Mesendoderm (in vitro differentiated cells): ENCODE measurements at places on chromosomes 13 and 19.

DNA sequence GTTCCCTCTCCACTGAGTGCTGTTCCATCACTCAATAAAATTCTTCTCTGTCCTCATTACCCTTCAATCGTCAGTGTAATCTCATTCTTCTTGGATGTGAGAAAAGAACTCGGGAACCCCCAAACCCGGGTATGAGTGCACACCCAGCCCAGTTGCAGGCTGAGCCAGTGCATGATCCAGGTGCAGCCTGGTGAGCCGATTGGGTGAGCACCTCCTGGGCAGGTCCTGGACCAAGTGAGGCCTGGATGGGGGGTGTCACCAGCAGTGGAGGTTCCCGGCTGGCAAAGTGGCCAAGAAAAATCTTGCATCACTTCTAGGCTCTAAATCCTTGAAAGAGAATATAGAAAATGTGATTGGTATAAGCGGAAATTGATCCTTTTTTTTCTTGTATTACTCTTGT lies 878.8 kb upstream of the KLHL1 start:
- no peak for DNase-seq

GRCh38 chr19:12784871-12785430 lies 6.3 kb upstream of the JUNB start:
- DNase-seq = no peak

GRCh38 chr13:40812102-40812501 lies 22.7 kb downstream of the SLC25A15 start:
- DNase-seq = no peak

DNA sequence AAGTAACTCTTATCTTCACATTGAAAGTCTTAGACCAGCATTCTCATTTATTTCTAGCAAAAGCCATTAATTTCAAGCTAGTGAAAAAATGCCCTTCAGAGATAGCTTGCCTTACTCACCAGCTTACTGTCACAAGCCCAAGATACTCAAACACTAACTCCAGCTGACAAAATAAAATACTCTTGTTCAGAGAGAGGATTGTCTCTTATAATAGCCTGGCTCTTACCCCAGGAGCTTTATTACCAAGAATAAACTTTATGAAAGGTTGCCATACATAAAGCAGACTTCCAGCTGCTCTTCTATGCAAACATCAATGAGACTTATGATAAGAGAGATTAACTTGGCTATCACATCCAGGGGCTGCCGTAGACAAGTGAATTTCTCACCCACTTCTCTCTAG lies 53.6 kb downstream of the XPO4 start:
- peak; percentile 82 for DNase-seq

DNA sequence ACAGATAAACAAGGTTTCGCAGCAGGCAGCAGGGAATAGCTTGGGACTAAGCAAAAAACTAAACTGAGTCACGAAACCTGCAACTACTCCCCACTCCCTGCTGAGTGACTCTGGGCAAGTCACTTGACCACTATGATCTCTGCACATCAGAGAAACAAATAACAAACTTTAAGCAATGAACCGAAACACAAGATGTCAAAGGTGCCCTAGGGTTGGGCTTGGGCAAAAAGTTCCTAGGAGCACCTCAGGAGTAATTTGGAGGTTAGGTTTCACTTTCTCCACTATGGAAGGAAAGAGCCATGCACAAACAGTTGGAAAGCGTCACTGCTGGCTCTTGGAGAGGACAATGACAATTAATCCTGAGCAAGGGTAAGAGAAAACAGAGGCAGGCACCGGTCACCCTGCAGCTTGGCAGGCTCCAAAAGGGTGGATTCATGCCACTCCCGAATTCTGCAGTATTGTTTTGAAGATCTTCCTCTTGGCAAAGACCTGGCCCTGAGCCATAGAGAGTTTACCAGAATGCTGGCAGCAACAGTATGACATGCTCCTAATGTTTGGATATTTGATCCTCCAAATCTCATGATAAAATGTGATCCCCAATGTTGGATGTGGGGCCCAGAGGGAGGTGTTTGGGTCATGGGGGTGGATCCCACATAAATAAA lies 60.3 kb downstream of the CRYL1 start:
- DNase-seq = no peak

DNA sequence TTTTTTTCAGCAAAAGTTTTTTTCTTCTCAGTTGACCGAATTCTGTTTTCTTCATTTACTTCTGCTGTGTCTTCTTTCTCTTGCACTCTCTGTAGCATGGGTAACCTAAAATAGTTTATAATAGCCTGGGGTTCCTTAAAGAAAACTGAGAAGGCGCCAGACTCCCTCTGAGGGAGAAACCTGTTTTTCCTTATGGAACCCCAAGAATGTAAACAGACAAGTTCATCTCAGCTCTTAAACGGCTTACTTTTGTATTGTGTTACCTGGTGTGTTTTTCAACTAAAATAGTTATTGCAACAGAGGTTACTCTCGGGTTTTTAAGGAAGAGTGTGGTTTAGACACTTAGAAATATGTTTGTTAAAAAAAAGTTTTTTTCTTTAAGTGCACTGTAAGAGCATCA lies 23.8 kb upstream of the TM9SF2 start:
- no peak for DNase-seq

- no peak for DNase-seq
Observed at GRCh38 chr13:28867564-28867963, 47.4 kb downstream of the MTUS2 start.

- no peak for DNase-seq
Observed at GRCh38 chr19:10835089-10835753, 791 bp downstream of the TMED1 start.

- DNase-seq = no peak
Observed at GRCh38 chr19:6030214-6030507, 52.2 kb upstream of the RANBP3 start.

DNA sequence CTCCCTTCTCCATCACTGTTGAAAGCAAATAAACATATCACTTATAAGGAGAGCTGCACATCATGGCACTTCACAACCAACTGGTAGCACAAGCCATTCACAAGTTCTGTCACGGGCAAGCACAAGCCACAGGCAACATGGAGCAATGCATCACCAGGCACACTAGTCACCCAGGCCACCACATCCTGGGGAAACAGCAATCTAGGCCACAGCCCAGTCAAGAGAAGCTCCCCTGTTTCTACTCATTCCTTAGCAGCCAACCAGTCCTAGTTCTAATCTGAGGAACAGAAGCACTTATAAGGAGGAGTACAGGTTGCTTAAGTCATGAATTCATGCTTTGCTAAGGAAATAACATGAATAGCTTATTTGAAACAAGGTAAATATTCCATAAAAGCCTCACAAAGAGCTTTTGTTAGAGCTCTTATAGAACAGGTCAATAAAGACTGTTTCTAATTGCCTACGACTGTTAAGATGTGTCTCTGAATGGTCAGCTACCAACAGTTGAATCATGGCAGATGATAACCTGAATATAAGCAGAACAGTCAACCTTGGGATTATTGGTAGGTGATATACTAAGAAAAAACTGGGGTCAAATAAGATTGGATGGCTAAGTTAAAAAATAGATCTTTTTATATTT lies 169.0 kb downstream of the TBC1D4 start:
- no peak for DNase-seq

DNA sequence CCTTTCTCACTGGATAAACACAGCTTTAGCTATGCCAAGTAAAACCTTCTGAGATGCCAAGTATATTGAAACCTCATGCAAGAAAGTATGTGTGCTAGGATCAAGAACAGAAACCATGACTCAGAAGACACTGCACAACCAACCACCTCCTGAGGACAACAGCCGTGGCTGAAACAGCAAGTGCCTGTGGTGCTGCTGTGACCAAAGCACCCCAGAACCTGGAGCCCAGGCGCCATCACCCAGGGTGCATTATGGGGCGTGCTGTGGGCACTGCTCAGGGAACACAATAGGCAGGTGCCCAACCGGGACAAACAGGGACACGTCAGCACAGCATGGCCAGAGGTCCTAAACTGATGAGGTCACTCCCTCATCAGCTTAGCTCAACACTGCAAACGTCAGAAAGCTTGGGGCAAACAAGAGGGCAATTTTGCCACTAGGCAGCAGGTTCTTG lies 101.3 kb upstream of the SLC15A1 start:
- no peak for DNase-seq

- peak; percentile 16 for DNase-seq
Observed at GRCh38 chr13:52385870-52386269, 20.1 kb downstream of the THSD1 start.

DNA sequence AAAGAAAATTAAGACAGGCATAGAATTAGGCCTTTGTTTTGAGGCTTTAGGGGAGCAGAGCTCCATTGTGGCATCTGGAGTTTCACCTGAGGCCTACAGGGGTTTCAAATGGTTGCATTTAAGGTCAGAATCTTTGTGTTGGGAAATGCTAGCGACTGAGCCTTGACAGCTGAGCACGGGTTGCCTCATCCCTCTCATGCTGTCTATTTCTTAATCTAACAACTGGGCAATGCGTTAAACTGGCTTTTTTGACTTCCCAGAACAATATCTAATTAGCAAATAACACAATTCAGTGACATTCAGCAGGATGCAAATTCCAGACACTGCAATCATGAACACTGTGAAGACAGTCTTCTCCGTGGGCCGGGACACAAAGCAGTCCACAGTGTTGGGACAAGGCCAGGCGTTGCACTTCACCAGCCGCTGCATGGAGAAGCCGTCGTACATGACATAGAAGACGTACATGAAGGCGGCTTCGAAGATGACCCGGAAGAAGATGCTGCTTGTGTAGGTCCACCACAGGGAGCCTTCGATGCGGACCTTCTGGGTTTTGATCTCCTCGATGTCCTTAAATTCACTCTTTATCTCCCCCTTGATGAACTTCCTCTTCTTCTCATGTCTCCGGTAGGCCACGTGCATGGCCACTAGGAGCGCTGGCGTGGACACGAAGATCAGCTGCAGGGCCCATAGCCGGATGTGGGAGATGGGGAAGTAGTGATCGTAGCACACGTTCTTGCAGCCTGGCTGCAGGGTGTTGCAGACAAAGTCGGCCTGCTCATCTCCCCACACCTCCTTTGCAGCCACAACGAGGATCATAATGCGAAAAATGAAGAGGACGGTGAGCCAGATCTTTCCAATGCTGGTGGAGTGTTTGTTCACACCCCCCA lies 3.8 kb downstream of the GJB2 start:
- DNase-seq = peak; percentile 67

GRCh38 chr13:113273851-113274590 lies 23.0 kb upstream of the LAMP1 start:
- no peak for DNase-seq

DNA sequence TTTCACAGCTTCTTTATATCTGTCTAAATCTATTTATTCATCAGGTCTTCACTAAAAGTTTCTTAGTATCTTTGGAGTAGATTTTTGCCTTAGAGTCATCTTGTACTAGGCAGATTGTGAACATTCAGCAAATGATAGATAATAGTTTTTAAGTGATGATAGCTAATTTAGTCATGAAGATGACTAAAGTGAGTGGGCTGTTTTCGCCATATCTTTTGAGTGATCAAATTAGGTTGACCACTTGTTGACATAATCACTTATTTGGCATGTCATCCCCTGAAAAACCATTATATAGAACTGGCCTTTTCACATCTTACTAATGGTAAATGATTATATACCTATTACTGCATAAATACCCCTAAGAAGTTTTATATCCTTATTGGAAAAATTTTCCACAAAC lies 999.2 kb downstream of the PCDH17 start:
- DNase-seq = no peak

DNA sequence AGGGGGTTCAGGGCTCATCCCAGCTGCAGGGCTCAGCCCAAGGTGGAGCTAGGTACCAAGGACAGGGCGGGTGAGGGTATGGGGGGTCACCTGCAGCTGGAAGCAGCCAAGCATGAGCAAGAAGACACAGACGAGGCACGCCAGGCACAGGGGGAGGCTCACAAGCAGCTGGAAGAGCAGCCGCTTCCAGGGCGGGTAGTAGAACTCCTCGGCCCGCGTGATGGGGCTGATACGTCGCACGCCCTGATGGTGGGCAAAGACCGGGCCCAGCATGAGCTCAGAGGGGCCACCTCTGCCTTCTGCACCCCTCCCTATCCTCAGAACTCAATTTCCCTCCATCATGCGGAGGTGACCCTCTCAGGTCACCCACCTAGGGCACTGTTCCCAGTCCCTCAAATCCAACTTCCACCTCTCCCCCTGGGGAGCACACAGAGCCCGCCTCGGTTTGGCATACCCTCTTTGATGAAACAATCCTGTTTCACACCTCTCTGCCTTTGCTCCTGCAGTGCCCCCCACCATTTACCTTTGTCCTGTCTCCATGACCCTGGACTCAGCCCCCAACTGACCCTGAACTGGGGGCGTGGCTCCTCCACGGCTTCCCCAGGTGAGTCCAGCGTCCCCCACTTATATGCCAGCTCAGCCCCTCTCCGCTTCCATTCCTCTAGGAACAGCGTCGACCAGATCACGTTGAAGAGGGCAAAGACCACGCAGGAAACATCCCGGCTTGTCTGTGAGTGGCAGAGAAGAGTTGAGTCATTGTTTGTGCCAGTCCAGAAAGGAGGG lies 4.2 kb downstream of the ANO8 start:
- DNase-seq = no peak

DNA sequence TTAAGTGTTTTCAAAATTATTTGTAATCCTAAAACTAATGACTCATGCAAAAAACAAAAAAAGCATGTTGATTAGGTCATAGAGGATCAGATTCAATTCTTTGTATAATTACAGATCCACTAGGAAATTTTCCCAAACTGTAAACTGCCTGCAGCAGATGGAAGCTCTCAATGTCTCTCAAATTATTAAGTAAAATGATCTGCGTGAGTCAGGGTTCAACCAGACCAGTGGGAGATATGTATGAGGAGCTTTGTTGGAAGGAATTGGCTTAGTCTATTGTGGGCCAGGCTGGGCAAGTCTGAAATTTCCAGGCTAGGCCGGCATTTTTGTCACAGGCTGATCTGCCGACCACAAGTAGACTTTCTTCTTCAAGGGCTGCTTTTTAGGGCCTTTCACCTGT lies 14.4 kb upstream of the SACS start:
- DNase-seq = no peak

GRCh38 chr19:18675779-18676178 lies 7.7 kb upstream of the CRTC1 start:
- peak; percentile 43 for DNase-seq

GRCh38 chr19:6055013-6055795 lies 55.1 kb downstream of the RFX2 start:
- DNase-seq = no peak

GRCh38 chr13:32823597-32823996 lies 192.6 kb upstream of the KL start:
- DNase-seq = no peak

DNA sequence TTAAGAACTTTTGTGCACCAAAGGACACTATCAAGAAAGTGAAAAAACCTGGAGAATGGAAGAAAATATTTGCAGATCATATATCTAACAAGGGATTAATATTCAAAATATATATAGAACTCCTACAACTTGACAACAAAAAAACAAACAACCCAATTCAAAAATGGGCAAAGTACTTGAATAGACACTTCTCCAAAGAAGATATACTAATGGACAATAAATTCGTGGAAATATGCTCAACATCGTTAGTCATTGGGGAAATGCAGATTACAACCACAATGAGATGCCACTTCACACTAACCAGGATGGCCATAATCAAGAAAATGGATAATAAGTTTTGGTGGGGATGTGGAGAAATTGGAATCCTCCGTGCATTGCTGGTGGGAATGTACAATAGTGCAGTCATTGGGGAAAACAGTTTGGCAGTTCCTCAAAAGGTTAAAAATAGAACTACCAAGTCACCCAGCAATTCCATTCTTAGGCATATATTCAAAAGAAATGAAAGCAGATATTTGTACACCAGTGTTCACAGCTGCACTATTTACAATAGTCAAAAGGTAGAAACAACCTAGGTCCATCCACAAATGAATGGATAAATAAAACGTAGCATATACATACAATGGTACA lies 2.2 kb upstream of the LSR start:
- no peak for DNase-seq
